ENCODE measurements at places on chromosomes 1 and 21.
A peak's percentile ranks its signal among the peaks of the same experiment; 100 is the strongest.

GRCh38 chr1:213983493-213984386 lies 4.0 kb upstream of the PROX1 start:
- no peak for DNase-seq

GRCh38 chr1:208600456-208601190 lies 356.4 kb upstream of the PLXNA2 start:
- DNase-seq = no peak

GRCh38 chr1:27656157-27656893 lies 15.7 kb downstream of the IFI6 start:
- no peak for DNase-seq

- DNase-seq = peak; percentile 59
Measured at GRCh38 chr1:38789498-38790169, 69.9 kb downstream of the RRAGC start.

GRCh38 chr1:23210351-23210785 lies 6.9 kb downstream of the HTR1D start:
- no peak for DNase-seq

DNA sequence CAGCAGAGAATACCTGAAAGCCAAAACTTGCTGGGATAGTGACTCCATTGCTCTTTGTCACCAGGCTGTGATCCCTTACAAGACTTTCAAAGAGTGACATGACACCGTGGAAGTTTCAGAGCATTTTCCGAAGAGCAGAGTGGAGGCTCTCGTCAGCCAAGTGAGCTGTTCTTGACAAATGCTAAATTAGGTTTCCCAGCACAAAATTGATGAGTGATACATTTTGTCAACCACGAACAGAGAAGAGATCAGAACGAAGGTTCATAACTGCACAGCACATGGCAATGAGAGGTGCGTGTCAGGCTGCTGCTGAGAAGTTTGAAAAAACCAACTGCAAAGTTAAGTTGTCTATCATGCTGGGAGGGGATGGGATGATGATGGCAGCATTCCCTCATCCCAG lies 184.4 kb upstream of the C1orf174 start:
- no peak for DNase-seq

- DNase-seq = no peak
Measured at GRCh38 chr1:98496256-98496995, 165.1 kb upstream of the SNX7 start.

GRCh38 chr1:155266553-155266952 lies 4.4 kb upstream of the SCAMP3 start:
- no peak for DNase-seq

DNA sequence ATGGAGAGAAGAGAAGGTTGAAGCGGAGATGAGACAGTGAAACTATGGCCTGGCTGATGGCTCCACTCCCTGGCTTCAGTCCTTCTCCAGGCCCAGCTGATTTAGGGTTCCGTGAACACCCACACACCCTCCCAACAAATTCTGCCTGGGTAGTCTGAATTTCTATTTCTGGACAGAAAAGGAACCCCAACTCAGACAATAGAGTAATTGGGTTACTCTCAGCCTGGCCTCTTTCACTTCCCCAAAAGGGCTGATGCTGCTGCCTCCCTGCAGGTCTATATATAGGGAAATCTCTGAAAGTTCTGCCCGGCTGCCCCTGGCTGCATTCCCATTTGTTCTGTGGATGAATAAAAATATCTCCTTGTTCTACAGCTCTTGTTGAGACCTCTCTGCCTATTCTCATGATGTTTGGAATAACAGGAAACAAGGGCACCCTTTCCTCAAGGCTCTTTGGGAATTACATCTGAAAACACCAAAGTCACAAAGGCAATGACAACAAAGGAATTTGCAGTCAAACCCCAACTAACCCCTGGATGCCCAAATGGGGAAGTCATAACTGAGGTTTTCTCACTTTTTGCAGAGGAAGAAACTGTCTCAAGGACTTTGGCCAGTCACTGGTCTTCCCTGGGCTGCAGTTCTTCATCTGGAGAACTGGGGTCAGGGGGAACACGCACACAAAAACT lies 11.4 kb upstream of the ZSCAN20 start:
- no peak for DNase-seq

GRCh38 chr21:34279883-34280282 lies 83.9 kb upstream of the KCNE2 start:
- DNase-seq = no peak

DNA sequence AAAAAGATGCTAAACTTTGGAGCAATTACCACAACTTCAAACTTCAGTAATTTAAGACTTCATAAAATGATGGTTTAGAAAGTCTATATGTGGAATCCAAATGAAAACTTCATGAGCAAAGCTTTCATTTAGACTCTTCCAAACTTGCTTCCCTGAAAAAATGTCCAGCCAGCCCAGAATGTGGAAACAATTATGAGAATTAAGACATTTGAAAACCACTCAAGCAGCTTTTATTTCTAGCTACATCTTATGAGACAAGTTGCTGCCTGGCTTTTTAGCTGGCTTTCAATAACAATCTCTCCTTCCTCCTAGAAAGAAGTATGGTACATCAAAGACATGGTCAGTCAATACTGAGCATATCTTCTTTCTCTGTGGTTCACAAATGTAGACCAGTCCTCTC lies 21.8 kb downstream of the LPAR3 start:
- no peak for DNase-seq

DNA sequence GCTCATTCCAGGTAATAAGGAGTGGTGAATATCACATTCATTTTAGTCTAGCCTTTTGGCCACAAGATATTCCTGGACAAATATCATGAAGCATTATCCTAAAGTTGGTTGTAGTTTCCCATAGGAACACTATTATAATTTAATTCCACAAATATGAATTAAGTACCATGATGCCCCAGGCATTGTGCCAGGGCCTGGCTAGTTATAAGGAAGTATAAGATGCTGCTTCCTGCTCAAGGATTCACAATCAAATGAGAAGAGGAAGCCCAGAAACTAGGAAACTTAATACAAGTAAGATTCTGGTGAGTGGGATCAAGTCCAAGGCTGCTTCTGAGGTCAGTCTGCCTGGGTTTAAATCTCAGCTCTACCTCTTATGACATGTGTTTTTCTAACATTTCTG lies 30.6 kb upstream of the ZP4 start:
- no peak for DNase-seq

GRCh38 chr1:21700094-21700493 lies 30.9 kb upstream of the RAP1GAP start:
- DNase-seq = no peak

Measured in hematopoietic multipotent progenitor cell treated with erythropoietin and hydrocortisone succinate and interleukin-3 and kit ligand, for 6 days (in vitro differentiated cells).